Stimulated activated CD8-positive, alpha-beta memory T cell treated with anti-CD3 and anti-CD28 coated beads, Interleukin-15, amount 100 ng/mL, for 4 hours (primary cell): ENCODE measurements at places on chromosomes 13 and 19.

DNA sequence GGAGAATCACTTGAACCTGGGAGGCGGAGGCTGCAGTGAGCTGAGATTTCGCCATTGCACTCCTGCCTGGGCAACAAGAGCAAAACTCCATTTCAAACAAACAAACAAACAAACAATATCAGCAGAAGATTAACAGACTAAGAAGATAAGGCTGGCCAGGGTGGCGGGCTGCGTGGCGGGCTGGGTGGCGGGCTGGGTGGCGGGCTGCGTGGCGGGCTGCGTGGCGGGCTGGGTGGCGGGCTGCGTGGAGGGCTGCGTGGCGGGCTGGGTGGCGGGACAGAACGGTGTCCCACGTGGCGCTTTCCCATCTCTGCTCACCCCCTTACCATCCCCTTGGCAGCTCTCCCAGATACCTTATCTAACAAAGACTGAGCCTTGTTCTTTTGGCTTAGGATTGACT, 196.2 kb downstream of the COL4A1 start:
- no peak for DNase-seq

DNA sequence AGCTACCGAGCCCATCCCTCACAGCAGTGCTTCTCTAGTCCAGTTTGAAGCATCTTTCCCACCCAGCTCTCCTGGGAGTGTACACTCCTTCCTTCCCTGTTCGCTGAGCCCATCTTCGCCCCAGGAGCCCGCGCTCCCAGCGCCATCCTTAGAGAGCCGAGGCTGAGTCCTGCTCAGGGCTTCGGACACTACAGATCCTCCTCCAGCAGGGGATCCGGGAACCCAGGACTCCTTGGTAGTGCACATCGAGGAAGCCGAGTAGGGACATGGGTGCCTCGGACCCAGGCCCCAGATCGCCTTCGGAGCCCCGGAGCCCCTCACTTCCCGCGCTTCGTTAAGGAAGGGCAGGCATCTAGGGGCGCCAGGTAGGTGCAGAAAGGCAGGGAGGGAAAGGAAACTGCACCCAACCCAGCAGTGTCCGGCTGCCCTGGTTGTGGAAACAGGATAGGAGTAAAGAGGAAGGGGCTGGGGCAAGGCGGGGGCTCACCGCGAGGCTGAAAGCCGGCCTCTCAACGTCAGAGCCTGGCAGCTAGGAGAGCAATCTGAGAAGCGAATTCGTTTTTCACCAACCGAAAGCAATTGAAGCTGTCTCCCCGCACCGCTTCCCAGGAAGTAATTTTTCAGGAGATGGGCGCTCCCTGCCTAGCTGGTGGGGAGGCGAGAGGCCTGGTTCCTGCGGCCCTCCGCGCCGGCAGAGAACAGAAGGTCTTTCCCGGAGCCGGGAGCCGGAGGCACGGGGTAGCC, 1.0 kb downstream of the PDX1 start:
- no peak for DNase-seq

- no peak for DNase-seq
Measured at GRCh38 chr13:101691341-101691860, 238.9 kb downstream of the ITGBL1 start.

- DNase-seq: no peak
Measured at GRCh38 chr13:28761586-28761985, 42.8 kb upstream of the SLC46A3 start.

DNA sequence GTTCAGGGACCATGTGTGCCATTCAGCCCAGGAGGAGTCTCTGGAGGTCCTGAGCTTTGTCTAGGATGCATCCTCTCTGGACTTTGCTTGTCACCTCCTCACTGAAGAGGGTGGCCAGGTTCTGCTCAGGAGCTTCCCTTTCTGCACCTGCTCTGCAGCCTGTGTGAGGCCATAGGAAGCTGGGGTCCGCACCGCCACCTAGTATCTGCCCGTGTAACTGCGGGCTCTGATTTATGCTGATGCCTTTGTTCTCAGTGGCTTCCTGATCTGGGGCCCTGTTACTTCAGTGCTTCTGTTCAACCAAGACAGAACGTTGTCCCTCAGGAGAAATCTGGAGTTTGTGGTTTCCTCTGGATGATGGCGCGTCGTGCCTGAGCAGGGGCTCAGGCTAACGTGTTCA, 15.5 kb downstream of the ZNF610 start:
- no peak for DNase-seq

DNA sequence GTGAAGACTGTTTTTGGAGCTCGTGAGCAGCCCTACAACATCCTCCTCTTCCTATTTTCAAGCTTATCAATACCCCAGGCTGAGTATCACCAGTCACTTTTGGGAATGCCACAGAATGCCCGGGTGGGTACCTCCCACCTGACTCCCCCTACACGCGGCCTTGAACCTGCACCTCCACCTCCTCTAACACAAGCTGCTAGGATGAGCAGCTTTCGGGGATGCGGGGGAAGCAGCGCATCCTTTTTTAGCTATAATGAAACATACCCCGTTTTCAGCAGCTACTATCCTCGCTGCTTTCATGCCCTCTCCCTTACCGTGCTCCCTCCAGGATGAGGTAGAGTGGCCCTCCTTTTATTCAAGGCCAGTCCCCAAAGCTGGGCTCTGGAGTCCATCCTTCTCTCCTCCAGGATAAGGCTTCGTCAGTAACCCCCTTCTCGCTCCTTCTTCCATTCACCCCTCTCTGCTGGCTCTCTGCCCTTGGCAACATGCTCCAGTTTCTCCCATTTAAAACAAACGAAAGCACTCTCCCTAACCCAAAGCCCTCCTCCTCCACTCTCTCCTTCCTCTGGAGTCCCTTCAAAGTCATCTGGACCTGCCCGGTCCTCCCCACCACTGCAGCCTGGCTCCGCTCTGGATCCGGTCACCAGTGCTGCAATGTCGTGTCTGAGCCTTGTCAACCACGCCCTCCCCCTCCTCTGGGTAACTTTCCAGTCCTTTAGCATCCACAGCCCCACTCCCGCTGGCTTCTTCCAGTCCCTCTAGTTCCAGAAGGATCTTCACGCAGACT, 55.3 kb downstream of the STK24 start:
- no peak for DNase-seq

GRCh38 chr19:6979399-6979798, 41.8 kb downstream of the MBD3L2B start:
- no peak for DNase-seq

- DNase-seq: no peak
Measured at GRCh38 chr19:1756705-1757465, 3.6 kb downstream of the ONECUT3 start.

GRCh38 chr13:107450431-107450830, 764.9 kb downstream of the LIG4 start:
- no peak for DNase-seq
